Left ventricle myocardium superior (tissue), 1 donor: ENCODE measurements at places on chromosomes 12 and 14.

- peak; percentile 88 for DNase-seq
Observed at GRCh38 chr14:105474483-105475268, at the start of gene CRIP2. Gene CRIP2 (plus strand): TSS chr14:105474821. CDS start chr14:105474863, 42 bp downstream.

- DNase-seq: peak; percentile 83
Observed at GRCh38 chr14:76267322-76268046, 108.5 kb upstream of the ESRRB start.

- peak; percentile 57 for DNase-seq
Observed at GRCh38 chr14:102554821-102555819, 37.3 kb upstream of the RCOR1 start.

DNA sequence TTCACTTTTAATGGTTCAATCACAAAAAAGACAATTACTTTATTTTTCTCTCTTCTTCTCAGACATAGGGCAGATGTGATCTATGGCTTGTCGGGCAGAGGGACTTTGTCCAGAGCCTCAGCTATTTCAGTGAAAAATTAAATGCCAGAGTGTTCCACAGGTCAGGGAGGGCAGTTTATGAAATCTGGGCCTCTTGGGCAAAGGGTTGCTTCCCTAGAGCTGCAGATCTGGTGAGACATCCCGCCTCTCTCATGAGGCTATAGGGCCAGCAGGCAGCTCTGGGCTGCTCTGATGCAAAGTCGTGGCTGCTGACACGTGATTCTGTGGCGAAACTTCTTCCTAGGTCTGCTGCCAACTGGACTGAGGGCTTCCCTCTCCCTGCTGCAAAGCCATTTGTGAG, 6.0 kb downstream of the CLMN start:
- DNase-seq: peak; percentile 74

GRCh38 chr12:93094988-93095737, 166.1 kb upstream of the EEA1 start:
- no peak for DNase-seq

DNA sequence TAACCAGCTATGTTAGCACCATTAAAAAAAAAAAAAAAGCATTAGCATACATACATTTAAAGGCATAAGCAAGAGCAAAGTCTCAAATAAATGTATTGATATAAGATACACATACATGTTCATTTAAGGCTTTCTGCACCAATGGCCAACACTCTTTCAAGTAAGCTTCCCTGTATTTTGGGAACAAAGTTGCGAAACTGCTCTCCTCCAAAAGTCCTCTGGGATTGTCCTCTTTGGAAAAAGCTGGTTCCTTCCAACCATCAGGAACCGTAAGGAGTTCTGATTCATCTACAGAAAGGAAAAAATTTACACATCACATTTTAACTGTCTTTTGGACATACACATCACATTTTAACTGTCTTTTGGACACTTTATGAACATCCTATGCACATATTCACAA, 3.2 kb downstream of the KRR1 start:
- no peak for DNase-seq

- DNase-seq: no peak
Observed at GRCh38 chr12:55043542-55043941, 23.8 kb downstream of the NEUROD4 start.

- DNase-seq: no peak
Observed at GRCh38 chr12:64010069-64010686, 165.7 kb downstream of the SRGAP1 start.

DNA sequence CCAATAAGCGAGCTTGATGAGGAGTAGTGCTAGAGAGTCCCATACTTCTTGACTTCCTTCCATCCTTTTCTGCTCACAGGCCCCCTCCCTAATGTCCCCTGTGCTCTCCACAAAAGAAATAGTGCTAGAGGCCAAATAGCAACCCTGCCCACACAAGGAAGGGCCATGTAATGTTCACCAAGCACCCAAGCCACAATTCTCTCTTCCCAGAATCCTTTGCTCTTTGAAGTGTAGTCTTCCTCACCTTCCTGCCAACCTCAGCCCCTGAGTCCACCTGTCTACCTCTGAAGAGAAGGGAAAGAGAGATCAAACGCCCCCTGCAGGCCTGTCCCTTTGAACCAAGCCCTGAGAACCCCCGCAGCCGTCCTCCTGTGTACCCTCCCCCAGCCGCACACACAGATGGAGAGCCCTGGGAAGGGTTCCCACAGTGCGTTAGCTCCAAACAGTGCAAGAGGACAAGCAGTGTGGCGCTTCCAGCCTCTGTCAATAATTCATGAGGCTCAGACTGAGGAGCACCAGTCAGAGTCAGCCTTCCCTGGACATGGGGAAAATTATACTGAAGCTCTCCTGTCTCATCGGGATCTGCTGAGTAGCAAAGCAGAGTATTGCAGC, 1.9 kb upstream of the DHRS4 start:
- peak; percentile 29 for DNase-seq

- DNase-seq: no peak
Observed at GRCh38 chr14:53608369-53608768, 348.3 kb downstream of the BMP4 start.

GRCh38 chr12:65685514-65685913, 138.8 kb upstream of the HMGA2 start:
- DNase-seq: no peak

DNA sequence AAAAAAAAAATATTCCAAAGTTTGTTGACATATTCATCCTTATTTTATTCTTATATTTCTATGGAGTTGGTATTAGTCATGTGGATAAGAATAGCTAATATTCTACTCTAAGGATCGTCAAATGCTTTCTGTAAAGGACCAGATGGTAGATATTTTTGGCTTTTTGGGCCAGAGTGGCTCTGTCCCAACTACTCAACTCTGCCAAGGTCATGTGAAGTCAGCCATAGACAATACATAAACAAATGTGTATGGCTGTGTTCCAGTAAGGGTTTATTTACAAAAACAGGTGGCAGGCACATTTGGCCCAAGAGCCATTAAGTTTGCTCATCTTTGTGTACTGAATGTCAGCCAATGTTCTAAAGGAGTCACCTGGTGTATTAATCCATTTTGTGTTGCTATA, 131.8 kb downstream of the TBX5 start:
- DNase-seq: no peak

DNA sequence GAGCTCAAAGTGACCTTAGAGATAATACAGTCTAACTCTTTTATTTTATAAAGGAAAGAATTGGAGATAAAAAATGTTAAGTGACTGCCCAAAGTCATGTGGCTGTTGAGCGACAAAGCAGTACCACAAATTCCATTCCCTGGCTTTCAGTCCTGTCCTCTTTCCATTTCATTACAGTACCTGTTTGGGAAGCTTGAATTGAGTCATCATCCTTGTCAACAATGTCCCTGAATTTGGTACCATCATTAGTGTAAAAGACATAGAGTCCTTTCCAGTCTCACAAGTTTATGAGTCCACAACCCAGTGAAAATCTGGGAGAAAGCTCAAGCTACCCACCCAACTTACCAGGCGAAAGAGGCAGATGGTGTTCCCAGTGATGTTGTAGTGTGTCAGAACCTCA, 3.8 kb downstream of the ERP27 start:
- DNase-seq: no peak

GRCh38 chr12:15546102-15546701, 223.9 kb downstream of the PTPRO start:
- DNase-seq: no peak
